HL-60 (cell line): ENCODE measurements at places on chromosomes 4 and X.

GRCh38 chrX:526295-527224, 104.0 kb upstream of the SHOX start:
- no peak for DNase-seq

DNA sequence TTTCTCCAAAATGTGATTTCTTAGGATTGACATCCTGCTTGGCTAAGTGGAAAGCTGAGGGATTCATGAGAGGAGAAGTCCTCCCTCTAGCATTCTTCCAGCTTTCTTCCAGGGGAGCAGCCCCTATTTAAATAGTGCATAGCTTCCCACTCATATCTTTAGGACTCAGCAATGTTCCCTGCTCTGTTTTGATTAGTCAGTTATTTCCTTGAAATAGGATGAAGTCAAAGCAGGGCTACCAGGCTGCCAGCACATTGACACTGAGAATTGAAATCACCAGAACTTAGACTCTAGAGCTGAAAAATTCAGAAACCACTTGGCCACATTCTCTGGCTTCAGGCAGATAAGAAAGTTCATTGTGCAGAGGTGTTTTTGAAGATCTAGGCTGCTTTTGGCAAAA, 74.7 kb upstream of the SMAD1 start:
- no peak for DNase-seq

DNA sequence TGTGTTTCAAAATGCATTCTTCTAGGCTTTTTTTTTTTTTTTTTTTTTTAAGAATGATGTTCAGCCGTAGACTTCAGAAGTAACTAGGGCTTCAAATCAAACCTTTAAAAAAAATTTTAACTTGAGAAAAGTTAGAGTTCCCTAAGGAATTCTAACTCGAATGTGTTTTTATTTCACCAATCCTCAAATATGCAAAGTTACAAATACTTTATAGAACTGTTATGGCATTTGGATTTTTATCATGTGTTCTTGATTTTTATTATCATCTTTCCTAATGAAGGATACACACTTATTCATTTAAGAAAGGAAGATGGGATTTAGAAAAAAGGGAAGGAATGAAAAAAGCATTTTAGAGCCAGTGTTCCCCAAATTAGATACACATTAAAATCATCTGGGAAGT, 200.6 kb upstream of the LDB2 start:
- no peak for DNase-seq

- DNase-seq = no peak
These were observed 89.0 kb downstream of the SH3KBP1 start for GRCh38 chrX:19798423-19798822.

DNA sequence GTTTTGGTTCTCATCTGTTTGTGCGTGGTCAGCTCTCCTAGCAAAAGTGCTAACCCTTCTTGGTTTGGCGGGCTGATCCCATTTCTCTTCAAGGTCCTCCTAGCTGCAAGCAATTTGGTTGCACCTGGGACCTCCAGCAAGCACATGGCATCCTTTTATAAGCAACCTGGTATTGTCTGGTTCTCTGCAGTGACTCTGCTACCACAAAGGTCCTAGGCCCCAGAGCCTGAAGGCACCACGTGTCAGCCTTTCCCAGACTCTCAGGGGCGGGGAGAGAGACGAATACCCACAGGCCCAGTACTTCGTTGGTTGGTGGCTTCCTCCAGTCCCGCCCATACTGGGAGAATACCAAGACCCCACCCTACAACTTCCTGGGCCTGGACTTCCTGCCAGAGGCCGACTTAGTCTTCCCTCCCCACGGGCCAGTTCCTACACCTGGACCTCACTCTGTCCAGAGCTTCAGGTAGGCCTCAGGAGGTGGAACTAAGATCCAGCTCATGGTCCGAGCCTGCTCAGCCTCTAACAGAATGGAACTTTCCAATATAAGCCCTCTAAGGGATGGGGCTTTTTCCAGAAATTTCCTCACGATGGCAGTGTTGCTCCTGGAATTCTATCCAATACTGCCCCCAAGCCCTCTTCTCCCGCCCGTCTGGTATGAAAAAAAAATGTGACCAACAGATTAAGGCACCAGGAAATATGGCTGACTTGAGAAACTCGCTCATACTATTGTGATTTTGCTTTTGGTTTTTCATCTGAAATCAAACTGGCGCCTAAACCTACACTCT, 192.5 kb upstream of the STK26 start:
- DNase-seq = peak; percentile 87

DNA sequence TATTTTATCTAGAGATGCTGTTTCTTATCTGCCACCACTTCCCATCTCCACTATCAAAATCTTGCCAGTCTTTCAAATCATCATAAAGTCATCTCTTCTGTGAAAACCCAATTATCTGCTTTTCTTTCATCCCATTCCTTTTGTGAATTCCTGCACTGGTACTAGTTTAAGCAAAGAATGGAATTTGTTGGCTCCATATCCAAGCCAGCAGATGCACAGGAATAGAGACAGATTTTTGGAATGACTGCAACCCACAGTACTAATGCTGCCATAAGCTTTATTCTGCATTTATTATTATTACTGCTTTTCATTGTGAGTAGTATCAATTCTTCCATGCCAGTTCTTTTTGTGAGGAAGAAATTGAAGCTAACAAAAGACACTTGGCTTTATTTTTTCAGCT, 616.7 kb downstream of the RAPGEF2 start:
- DNase-seq = no peak

GRCh38 chrX:143634309-143634662, 1.6 kb downstream of the SLITRK4 start:
- no peak for DNase-seq

DNA sequence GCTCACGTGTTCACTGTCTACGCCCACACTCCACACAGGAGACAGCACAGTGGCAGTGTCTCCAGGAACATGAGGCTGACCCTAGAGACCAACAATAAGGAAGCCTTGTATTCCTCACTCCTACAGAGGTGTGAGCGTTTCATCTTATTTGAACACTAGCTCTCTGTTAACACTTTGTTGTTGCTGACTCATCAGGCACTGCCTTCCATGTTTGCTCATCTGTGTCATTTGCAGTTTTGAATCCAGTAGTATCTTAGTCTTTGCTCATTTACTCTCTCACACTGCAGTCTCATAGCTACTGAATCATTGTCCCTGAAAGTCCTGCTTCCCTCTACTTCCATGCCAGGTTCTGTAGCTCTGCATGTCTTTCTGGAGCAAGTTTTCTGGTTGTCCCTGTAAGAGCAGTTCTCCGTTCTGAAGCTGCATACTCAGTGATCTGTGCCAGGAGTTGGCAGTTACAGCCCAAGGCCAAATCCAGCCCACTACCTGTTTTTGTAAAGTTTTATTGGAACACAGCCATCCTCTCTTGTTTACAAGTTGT, 80.3 kb upstream of the DCLK2 start:
- no peak for DNase-seq

DNA sequence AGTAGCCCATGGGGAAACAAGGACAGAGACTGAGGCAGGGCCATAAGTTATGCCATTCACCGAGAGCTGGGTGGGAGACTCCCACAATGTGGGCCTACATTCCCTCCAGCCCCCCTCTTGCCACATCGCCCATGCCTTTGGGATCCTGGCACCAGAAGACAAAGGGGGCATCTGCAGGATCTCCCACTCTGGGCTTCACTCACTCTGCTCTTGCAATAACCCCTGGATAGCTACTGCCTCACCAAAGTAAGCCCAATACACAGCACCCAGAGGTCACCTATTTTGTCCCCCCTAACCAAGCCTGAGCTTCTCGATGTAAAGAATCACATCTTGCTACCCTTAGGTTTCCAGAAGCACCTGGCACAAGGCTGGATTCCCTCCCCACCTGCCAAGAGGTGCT, 741 bp upstream of the RTL5 start:
- no peak for DNase-seq

- DNase-seq = no peak
These were observed 132.8 kb upstream of the FUNDC1 start for GRCh38 chrX:44675362-44676024.

DNA sequence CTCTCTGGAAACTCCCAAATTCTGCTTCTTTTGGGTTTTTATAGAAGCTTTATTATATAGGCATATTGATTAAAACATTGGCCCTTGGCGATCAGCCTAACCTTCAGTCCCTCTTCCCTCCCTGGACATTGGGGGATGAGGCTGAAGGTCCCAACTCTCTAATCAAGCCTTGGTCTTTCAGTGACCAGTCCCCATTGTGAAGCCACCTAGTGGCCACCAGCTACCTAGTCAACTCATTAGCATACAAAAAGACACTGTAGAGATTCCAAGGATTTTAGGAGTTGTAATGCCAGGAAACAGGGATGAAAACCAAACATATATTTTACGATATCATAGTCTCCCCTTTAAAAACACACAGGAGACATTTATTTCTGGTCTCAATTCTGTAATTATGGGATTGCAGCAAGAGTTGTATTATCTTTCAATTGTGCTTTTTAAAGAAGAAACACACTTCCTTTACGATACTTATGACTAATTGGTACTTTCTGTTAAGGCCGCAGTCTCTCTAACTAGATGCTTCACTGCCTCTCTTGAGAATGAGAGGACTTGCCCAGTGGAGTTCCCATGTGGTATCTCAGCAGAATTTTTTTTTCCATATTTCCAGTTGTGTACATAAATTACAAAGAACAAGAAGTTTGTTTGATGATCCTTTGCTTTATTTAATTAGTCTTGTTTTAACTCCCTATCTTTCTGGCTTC, 58.2 kb downstream of the WDR17 start:
- DNase-seq = no peak

- DNase-seq = no peak
These were observed 28.6 kb upstream of the TLR3 start for GRCh38 chr4:186040316-186040715.

- no peak for DNase-seq
These were observed 395.2 kb downstream of the SPOCK3 start for GRCh38 chr4:166838975-166839614.

DNA sequence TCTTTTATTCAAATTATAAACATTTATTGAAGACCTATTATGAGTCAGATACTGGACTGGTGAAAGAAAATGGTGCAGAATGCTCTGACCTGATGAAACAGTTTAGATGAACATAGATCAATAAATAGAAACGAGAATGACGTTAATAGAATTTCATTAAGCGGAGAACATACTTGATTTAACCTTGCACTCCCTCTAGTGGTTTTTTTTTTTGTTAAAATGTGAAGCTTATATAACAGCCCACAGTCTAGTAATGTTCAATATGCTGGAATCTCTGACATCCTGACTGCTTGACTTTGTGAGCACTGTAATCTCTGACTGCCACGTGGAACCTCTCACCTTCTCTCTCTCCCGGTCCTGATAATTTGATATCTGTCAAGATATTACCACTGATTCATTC, 32.3 kb downstream of the HDAC8 start:
- DNase-seq = no peak

DNA sequence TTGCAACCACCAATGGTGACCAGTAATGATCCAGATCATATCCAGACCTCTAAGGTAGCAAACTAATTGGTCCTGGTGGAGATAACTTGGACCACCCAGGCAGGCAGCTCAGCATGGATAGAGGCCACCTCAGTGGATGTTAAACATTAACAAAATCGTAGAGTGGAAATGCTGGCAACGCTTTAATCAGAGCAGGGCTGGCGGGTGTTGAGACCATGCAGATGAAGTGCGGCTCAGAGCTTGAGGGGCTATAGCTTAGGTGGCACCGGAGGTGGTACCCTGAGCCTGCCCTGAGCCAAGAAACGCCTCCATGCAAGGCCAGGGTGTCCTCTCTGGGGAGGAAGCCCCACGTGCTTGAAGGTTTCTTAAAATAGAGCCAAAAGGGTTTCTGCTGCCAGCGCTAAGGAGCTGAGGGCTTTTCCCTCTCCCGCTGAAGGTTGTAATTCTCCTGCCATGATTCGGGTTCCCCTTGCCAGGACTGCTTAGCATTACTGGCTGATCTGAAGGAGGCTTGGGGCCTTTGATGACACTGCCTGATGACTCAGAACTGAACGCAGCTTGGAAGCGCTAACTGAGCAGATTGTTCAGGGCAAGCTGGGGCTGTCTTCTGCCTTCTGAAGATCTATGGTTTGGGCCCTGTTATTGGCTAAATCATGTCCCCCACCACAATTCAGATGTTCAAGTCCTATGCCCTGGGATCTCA, 177.8 kb upstream of the ATP6AP2 start:
- DNase-seq = no peak

DNA sequence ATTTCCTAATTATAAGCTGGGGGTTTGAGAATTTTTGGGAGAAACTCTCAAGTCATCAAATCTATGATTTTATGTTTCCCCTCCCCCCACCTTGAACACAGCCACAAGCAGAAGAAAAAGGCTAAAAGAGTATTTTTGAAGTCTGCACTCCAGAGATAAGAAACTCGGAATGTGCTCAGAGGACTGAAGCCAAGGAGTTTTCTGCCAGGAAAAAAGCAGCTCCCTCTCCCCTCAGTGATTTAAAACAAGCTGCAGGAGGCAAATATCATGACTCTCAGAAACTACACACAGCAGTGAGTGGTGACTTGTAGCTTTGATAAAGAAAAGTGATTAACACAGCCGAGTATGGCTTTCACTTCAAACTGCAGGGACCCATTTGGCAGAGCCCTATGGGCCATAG, 800.2 kb upstream of the FTHL17 start:
- no peak for DNase-seq

GRCh38 chr4:7067452-7068278, at the start of gene GRPEL1:
TSS of gene GRPEL1 (minus strand) at chr4:7068064. CDS start at chr4:7068032, 32 bp downstream.
- DNase-seq = peak; percentile 98

DNA sequence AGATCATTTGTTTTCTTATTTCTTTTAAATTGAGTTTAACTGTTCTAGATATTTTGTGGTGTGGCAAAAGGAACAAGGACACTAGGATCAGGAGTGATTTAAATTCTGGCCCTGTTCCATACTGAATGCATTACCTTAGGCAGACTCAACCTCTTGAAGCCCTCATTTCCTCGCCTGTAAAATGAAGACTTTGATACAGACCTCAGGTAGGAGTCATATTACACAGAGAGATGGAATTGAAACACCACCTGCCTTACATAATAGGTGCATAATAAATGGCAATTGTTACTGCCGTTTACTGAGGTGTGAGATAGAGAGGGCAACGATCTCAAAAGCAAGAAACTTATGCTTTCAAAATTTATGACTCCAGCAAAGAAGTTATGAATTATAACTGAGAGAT, 28.2 kb upstream of the RASSF6 start:
- DNase-seq = no peak

- no peak for DNase-seq
These were observed 33.4 kb downstream of the CYTL1 start for GRCh38 chr4:4985844-4986243.

DNA sequence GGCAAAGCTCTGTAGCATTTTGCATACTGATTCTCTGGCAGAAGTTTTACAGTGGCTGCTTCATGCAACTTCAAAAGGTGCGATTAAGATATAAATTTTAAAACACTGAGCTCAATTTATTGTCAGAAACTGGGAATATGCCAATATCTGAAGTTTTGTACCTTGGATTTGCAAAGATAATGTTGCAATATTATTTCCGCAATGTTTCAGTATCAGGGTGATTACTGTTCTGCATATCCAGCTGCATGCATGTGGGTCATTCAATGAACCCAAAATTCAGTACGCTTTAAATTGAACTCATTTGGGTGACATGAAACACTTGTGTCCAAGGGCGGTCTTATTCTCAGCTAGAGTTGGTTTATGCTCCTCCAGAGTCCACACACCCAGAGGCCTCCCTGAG, 26.2 kb downstream of the TRMT10A start:
- DNase-seq = no peak

- DNase-seq = no peak
These were observed 463.2 kb downstream of the ADGRL3 start for GRCh38 chr4:61663310-61663709.
